Right cardiac atrium (tissue), 5 donors: ENCODE measurements at places on chromosomes 7 and 10.

DNA sequence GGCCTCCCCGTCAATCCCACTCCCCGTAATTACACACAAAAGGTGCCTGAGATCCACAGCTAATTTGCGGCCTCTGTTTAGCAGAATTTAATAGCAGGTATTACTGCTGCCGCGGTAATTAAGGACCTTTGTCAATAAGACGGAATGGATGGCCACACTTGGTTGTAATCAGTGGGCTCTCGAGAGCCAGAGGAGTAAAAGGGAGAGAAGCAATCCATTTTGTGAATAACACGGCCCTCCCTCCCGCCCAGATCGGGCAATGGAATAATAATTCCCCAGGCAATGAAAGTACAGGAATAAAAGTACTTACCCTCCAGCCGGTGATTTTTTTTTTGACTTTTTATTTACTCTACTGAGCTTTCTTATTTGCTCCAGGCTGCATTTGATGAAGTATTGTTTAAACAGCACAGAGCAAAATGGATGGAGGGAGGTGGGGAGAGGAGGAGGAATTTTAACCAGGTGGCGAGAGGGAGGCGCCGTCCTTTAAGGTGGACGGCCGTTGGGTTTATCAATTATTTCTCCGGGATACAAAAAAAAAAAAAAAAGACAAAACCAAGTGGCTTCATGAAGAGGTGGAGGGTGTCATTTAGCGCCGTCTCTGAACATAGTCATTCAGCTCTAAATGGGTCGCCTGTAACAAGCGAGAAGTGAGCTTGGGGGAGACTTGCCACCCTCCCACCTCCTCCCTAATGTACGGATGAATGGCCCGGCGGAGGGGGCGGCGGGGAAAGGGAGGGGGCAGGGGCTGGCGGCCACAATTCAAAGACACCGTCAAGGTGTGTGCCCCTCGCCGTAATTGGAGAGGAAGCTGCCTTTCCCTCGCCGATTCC, 120.3 kb downstream of the BUB3 start:
- no peak for DNase-seq

DNA sequence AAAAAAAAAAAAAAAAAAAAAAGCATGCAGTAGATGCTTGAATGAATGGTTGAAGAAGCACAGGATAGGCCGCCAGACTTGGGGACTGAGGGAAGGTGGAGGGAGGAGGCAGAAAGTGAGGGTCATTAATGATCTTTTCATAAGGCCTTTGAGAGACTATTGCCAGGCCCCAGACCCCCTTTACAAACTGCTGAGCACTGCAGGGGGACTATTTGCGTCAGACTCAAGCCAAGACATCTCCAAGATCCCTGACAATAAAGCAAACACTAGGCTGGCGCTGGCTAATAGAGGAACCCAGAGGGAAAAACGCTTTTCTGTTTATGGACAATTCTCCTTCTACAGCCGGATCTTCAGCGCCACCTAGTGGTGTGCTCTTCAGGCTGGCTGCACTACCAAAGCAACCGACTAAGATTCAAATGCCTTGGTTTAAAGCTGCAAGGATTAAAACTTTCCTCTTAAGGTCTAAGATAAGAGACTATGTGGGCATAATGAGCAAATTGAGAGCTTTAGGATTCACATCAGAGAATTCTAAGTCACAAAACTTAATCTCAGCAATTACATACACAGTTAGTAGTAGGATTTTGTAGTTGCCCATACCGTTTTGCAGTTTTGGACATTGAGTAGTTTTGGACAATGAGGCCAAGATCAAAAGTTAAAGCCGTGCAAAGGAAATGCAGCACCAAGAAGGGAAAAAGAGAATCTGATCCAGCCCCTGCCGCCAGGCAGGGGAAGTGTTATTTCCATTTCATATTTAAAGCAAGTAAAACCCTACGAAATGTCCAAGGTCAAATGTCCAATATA, 17.9 kb upstream of the AGK start:
- peak; percentile 77 for DNase-seq

- DNase-seq = no peak
Observed at GRCh38 chr10:62732841-62733653, 71.5 kb upstream of the ADO start.

GRCh38 chr7:126529254-126529653, 723.5 kb downstream of the GRM8 start:
- no peak for DNase-seq

DNA sequence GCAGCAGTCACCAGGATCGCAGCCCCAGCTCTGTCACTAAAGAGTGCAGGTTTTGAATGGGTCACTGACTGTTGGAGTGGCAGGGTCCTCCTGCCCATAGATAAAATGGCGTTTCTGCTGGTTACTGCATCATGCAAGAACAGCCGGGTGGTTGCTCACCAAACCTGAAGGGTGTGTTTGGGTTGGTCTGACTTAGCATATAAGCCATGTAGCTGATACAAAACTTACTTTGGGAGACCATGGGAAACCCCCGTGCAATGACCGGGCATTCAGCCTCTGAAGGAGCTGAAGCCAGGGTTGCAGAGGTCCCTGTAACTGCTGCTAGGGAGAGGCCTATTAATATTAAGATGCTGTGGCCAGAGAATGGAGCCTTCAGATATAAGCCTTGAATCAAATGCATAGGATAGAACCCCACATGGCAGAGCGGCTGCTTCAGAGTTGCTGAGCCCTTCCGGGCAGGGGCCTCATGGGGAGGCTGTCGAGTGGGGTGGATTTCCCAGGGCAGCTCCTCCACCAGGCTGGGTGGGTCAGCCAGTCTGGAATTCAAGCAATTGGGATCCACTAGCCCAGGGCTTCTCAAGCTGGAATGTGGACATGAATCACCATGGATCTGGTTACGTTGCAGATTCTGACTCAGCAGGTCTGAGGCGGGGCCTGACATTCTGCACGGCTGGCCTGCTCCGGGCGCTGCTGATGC, 70.9 kb upstream of the CTBP2 start:
- no peak for DNase-seq

DNA sequence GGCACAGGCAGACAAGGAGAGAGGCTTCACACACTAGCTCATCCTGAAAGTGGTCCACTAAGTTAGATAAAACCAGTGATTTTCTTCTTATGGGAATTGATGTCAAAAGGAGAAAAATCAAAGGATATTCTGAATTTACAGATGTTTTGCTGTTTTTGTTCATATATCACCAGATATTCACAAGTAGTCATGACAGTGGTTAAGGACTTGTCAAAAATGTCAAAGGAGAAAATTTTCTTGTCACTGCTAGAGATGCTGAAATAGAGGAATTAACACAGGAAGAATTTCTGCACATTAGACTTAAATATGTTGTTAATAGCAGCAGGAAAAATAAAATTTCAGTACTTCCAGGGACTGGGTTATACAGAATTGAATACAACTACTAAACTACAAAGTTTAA, 78.3 kb downstream of the PRTFDC1 start:
- DNase-seq = no peak

GRCh38 chr10:98006266-98006665, 24.2 kb downstream of the CRTAC1 start:
- DNase-seq = no peak

GRCh38 chr7:88363249-88363648, 56.6 kb upstream of the STEAP4 start:
- no peak for DNase-seq

- no peak for DNase-seq
Observed at GRCh38 chr10:129546106-129546505, 79.1 kb downstream of the MGMT start.

- DNase-seq = no peak
Observed at GRCh38 chr10:92011560-92012214, 88.1 kb downstream of the BTAF1 start.

DNA sequence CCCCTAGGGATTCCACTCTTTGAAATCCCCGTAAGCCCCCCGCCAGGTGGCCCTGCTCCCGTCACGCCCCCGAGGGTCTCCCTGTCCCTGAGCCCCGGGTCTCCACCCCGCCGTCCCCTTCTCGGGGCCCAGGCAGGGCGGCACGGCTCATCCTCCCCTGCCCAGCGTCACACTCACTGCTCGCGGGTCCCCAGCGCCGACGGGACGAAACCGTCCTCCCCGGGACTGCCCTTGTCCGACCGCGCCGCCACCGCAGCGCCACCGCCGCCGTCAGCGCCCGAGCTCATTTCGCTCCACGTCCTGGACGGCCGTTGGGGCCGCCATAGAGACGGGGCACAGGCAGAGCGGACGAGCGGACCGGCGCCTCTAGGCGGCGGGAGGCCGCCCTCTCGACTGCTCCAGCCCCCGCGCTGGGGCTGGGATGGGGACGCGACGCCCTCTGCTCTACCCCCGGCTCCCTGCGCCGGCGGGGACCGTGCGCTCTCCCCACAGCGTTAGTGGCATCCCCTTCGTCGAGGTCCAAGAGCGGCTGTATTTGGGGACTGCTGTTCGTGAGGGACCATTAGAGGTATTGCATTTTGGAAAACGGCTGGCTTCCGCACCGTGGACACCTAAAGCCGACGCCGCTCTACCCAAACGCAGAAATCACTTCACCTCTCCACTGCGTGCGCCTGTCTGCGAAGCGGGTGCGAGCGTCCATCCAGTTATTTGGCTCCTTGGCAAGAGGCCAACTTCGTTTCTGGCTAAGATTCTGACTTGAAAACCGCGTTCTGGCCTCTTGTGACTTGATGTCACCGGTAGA, at the start of gene EEF1AKMT2:
Gene EEF1AKMT2, minus strand, starts transcription at position 341 of the 802 bp plus-strand sequence. Its CDS starts 54 bp downstream, at position 287.
- peak; percentile 95 for DNase-seq

GRCh38 chr10:91198781-91199180, 21.7 kb upstream of the PCGF5 start:
- no peak for DNase-seq

DNA sequence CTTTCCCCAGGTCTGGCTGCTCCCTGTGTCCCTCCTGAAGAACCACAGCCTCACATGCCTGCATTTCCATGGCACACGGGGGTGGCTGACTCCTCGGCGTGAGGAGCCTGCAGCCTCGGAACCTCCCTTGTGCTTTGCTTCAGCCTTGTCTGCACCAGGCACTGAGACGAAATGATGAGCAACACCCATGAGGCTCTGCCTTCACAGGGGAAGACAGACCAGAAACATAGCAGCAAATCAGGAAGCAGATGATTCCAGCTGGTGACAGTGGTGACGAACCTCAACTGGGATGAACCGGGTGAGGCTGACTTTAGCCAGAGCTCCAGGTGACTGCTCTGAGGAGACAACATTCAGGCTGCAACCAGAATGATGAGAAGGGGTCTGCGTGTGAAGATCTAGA, 84.5 kb upstream of the SMNDC1 start:
- DNase-seq = no peak

DNA sequence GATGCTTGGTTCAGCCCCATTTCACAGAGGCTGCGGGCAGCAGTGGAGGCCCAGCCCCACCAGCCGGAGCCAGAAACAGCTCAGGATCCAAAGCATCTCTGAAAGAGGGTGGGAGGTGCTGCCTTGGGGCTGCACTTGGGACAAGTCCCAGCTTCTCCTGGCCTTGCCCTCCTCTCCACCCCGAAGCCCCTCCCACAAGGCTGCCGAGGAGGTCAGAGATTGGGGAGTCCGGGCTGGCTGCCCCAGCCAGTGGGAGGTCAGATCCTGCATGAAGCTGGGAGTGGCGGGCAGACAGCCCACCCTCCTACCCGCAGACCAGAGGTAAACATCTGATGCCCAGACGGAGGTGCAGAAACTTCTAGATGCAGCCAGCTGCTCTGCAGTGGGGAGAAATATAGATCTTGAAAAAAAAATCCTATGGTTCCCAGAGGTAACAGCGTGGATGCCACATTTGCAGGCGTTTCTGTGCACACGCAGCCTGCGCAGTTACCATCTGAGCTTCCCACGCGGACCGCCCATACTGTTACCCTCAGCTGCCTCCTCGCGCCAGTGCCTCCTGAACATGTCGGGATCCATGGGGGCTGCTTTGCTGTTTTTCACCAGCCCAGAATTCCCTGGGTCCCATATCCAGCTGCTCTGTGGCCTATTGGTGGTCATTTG, 36.9 kb upstream of the GNA12 start:
- peak; percentile 33 for DNase-seq

GRCh38 chr10:124746992-124747391, 2.8 kb upstream of the FAM53B start:
- DNase-seq = no peak

DNA sequence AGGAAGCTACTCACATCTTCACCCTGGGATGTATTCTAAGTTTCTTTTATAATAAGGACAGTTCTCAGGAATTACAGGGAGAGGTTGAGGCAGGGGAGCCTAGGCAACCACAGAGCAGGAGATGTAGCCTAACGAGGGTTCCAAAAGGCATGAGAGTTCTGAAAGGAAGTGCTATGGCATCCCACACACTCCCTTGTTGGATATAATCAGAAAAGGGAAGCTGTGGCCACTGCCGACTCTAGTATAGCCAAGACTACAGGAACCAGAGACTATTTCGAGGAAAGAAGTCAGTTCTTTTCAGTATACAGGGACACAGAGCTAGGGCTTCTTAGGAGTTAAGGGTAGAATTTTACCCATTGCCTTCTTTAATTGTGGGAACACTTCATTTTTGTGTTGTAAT, 11.0 kb downstream of the PRR15 start:
- no peak for DNase-seq

- no peak for DNase-seq
Observed at GRCh38 chr10:63213489-63213888, 80.4 kb downstream of the NRBF2 start.

GRCh38 chr10:71554671-71555070, 158.0 kb downstream of the CDH23 start:
- no peak for DNase-seq

DNA sequence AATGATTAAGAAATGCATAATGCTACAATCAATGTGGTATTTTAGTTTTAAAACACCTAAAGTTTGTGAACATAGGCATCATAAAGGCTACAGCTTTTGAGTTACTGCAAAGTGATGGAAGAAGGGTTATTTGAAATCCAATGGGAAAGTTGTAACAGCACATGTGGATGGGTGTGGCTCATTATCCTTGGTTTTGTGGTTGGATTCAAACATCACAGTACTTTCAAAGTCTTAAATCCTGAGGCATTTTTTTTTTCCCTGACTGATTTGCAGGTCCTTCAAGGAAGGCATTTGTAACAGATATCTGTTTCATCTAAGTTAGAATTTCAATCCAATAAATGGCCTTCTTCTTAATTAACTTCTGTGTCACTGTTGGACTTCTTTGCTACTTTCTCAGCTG, 9.8 kb upstream of the SHTN1 start:
- DNase-seq = no peak

GRCh38 chr10:112184052-112184371, 447 bp upstream of the GPAM start:
- no peak for DNase-seq

GRCh38 chr7:95157381-95157780, 167.0 kb downstream of the PON1 start:
- DNase-seq = no peak

DNA sequence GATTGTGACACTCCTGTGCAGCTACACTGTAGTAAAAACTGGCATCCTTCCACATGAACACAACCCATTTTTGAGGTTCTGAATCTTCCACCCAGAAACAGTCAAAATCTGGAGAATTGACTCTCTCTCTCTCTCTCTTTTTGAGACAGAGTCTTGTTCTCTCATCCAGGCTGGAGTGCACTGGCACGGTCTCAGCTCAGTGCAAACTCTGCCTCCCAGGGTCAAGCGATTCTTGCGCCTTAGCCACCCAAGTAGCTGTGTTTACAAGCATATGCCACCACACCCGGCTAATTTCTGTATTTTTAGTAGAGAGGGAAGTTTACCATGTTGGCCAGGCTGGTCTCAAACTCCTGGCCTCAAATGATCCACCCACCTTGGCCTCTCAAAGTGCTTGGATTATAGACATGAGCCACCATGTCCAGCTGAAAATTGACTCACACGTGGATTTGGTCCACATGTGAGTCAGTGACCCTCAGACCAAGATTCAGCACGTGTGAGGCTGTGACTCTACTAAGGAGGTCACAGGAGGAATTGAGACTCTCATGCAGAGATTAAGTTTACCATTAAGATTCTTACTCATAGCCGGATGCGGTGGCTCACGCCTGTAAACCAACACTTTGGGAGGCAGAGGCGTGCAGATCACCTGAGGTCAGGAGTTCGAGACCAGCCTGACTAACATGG, 12.1 kb upstream of the ZNF107 start:
- no peak for DNase-seq

- DNase-seq = no peak
Observed at GRCh38 chr10:119896061-119896655, 3.6 kb downstream of the SEC23IP start.
